ENCODE measurements at places on chromosomes 2 and 18. TPM values are rescaled to one million over a fixed set of nuclear protein-coding genes. Genes with fewer than 3 reads are reported as not detected.
A peak's percentile ranks its signal among the peaks of the same experiment; 100 is the strongest.

The ALK gene
- not detected for polyA plus RNA-seq

The XDH gene
- polyA plus RNA-seq: 0.12 TPM

The CDH19 gene
- 0.13 TPM for polyA plus RNA-seq

The RGPD8 gene
- polyA plus RNA-seq: 0.81 TPM

The DCDC2C gene
- polyA plus RNA-seq: not detected

The CXCR4 gene
- polyA plus RNA-seq: 17.5 TPM

DNA sequence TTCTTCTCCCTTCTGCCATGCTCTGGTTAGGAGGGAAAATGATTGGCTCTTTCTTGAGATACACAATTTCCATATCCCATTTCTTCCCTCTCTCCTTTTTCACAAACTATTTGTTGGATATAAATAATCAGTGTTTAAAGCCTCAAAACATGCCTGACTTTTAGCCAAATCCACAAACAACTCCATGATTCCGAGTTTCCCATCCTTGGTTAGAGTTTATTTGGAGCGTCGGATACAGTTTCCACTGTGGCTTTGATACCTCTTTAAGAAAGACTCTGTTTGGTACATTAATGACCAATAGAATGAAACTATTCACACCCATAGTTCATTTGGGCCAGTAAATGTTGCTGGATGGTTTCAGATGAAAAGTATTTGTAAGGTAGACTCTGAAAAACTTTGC, 5.9 kb upstream of the FHL2 start:
- DNase-seq: no peak

- peak; percentile 96 for DNase-seq
Measured at GRCh38 chr2:47402805-47403608, at the start of gene MSH2. TSS of gene MSH2 (plus strand) at chr2:47403156. CDS start at chr2:47403192, 36 bp downstream.

DNA sequence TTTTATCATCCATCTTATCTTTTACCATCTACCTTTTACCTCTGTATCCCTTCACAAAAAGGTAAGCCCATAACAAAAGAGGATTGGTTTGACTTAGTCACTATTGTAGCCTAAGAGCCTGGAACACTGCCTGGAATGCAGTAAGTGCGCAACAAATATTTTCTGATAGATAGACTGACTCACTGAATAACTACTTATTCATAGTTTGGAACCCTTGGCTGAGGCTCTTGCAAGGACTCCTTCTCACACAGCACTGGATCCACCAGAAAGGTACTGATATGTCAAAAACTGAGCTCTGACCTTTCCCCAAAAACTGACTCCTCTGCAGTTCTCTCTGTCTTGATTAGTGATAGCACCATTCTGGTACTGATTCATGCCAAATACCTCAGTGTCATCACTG, 426.7 kb downstream of the SETBP1 start:
- DNase-seq: no peak

DNA sequence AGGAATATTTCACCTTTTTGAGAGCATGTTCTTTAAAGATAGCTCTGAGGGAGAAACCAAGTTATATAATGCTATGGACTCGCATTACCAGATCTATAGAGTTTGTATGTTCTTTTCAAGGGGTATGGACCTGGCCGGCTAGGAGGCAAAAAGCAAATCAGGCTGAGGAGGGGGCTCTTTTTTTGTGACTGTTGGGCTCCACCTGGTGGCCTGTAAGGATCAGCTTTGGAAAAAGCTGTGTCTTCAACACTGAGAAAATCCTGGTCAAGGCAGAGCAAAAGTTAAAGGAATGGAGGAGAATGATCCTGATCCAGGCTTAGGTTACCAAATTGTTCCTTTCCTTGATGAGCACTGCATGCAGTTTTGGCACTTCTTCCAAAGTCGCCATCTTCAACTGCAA, 180.5 kb downstream of the DIS3L2 start:
- DNase-seq: peak; percentile 26

- no peak for DNase-seq
Measured at GRCh38 chr2:15241929-15242328, 319.2 kb downstream of the NBAS start.

GRCh38 chr2:210169516-210170195, 1.6 kb downstream of the KANSL1L start:
- peak; percentile 71 for DNase-seq

DNA sequence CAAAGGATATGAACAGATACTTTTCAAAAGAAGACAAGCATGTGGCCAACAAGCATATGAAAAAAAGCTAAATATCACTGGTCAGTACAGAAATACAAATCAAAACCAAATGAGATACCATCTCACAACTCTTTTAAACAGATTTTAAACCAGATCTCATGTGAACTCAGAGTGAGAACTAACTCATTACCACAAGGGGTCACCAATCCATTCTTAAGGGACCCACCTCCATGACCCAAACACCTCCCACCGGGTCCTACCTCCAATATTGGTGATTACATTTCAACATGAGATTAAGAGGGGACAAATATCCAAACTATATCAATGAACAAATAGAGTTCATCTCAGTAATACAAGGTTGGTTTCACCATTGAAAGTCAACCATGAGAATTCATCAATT, 319.8 kb upstream of the GULP1 start:
- no peak for DNase-seq

GRCh38 chr18:22956226-22956625, 23.1 kb downstream of the RBBP8 start:
- no peak for DNase-seq

- no peak for DNase-seq
Measured at GRCh38 chr2:212854771-212855170, 296.6 kb downstream of the IKZF2 start.

DNA sequence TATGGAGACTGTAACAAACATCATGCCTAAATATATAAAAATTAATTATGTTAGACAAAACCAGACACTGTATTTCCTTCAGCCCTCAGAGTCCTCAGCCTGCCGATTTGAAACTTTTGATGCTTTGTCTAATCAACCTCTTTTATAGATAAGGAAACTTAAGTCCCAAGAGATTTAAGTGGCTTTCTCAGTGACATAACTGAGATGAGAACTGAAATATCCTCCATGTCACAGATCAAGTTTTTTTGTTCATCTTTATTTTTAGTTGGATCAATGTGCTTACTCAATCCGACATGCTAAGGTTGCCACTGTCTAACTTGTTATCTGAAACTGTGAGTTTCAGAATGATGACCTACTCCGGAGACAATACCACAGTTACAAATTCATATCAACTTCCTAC, 72.3 kb downstream of the BARD1 start:
- DNase-seq: no peak

All from lung (tissue), 17 donors.